ENCODE measurements at places on chromosomes 2 and 18. TPM values are rescaled to one million over a fixed set of nuclear protein-coding genes. Genes with fewer than 3 reads are reported as not detected.

Gene SERPINB4
- not detected for total RNA-seq

Gene MFSD2B
- total RNA-seq, result not detected

Gene PDCL3
- total RNA-seq, result 26.7 TPM

Gene PMAIP1
- 0.35 TPM for total RNA-seq

Gene STPG4
- not detected for total RNA-seq

Gene CENPA
- not detected for total RNA-seq

Gene FHL2
- 467 TPM for total RNA-seq

Gene MYL1
- 17.5 TPM for total RNA-seq

Gene ZBTB7C
- total RNA-seq, result 8.0 TPM

Gene RESP18
- not detected for total RNA-seq

Gene RAX
- total RNA-seq, result not detected

Gene MAP3K19
- total RNA-seq, result not detected

Gene ACSL3
- 37.4 TPM for total RNA-seq

Gene UGT1A5
- total RNA-seq, result not detected

Gene SPTBN1
- 554 TPM for total RNA-seq

Gene PTPRN
- 0.97 TPM for total RNA-seq
